ENCODE measurements at places on chromosomes 3 and 15. TPM values are rescaled to one million over a fixed set of nuclear protein-coding genes. Genes with fewer than 3 reads are reported as not detected.
A peak's percentile ranks its signal among the peaks of the same experiment; 100 is the strongest.

- DNase-seq: no peak
Observed at GRCh38 chr15:35606450-35606779, 60.5 kb upstream of the DPH6 start.

GP9 gene
- total RNA-seq: not detected

- no peak for DNase-seq
Observed at GRCh38 chr15:95929232-95929846, 401.2 kb upstream of the NR2F2 start.

- DNase-seq: no peak
Observed at GRCh38 chr3:72446218-72447058, 401.8 kb downstream of the SHQ1 start.

GRCh38 chr15:49328941-49329340 is 94.1 kb upstream of the FGF7 start:
- DNase-seq: no peak

- DNase-seq: no peak
Observed at GRCh38 chr3:134932035-134932434, 137.0 kb downstream of the EPHB1 start.

DNA sequence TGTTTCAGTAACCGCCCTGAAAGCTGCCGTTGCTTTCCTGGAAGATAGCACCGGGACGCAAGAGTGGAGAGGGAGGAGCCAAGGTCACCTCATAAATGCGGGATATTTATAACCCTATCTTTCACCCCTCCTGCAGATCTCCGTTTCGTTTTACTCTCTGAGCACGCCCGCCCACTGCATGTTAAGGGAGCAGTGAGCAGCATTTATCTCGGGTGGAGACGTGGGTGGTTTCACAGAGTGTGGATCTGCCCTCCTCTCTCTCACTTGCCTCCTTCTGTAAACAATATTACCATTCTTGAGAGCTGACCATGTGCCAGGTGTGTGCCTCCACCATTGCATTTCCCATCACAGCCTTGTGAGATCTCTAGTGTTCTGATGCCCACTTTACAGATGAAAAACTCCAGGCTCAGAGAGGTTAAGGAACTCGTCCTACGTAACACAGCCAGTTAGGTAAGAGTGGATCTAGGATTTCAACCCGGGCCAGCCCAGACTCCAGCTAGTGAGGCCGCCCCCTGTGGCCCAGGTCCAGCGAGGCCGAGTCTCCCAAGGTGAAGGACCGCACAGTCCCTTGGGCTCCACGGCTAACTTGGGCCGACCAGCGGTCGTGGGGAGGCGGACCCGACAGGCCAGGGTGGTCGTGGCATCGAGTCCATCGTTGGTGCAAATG is 16.9 kb upstream of the SEMA4B start:
- DNase-seq: peak; percentile 86

DNA sequence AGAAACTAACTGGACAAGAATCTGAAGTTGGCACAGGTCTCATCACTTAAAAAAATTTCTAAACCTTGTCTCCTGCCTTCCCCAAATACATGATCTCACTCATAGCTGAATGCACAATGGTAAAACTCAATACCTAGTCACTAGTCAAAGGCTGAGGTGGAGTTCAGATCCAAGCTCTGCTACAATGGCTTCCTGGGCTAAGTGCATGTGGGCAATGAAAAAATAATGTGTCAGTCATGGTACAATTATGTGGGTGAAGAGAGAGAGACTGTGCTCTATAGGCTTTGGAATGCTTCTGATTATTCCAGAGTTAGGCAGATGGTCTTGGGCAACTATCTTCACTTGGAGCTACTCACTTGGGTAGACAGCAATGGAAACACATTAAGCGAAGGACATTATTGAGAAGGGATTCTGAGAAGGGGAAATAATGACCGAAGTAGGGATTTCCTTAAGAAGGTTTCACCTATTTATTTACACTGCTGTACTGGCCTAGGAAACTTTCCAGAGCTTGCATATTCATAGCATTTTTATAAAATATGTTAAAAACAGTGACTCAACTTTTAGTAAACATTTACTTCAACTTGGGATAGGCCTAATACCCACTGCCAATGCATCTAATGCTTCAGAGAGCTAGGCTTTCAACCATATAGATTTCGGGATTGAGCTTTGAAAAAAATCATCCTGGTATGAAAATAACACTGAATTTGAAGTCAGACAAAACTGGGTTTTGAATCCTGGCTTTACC is 58.7 kb upstream of the PLXND1 start:
- no peak for DNase-seq

CCDC54 gene
- total RNA-seq: not detected

SGO1 gene
- total RNA-seq: 1.2 TPM

GRCh38 chr15:85128621-85129020 is 147.0 kb downstream of the PDE8A start:
- no peak for DNase-seq

ALG1L2 gene
- 0.54 TPM for total RNA-seq

- no peak for DNase-seq
Observed at GRCh38 chr15:76376029-76376428, 39.5 kb downstream of the ISL2 start.

CYP1A1 gene
- not detected for total RNA-seq

- no peak for DNase-seq
Observed at GRCh38 chr15:32007355-32007960, 22.9 kb upstream of the CHRNA7 start.

- no peak for DNase-seq
Observed at GRCh38 chr3:116661196-116661595, 48.4 kb upstream of the TUSC7 start.

GRCh38 chr15:65363766-65364165 is 14.0 kb downstream of the IGDCC3 start:
- no peak for DNase-seq

Data from ovary (tissue), 10 donors.